ENCODE measurements at places on chromosomes 3 and 15.

GRCh38 chr15:33007303-33007855 lies 187.1 kb downstream of the FMN1 start:
- no peak for DNase-seq

DNA sequence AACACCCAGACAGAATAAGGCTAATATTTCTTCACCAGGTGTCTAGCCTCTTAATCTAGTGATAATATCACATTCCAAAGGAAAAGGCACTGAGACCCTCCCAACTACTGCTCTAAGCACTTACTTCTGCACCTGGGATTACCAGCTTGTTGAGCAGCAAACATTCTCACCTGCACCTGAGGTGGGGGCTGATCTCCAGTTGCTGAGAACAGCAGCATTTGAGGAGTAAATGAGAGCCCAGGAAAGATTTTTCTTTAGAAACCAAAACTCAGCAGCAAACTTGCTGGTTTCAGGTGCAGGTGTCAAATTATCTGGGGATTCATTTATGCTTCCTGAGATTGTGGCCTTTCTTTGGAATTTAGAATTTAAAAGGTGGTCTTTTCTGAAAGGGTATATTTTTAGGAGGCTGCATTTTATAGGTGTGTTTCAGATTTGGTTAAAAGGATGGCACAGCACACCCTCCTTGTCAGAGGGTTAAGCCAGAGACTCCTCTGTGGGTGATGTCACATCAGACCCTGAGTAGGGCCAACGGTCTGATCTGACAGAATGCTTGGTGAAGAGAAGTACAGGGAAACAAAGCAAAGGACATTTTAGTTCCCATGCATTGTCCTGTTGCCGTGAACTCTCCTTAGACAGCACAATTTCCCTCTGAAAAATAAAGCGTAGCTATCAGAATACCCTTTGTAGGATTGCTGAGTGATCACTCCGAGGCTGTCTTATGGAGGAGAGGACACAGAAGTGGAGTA lies 411.0 kb upstream of the ATP11B start:
- no peak for DNase-seq

GRCh38 chr3:171462224-171462623 lies 2.0 kb upstream of the TNIK start:
- DNase-seq, result peak; percentile 37

DNA sequence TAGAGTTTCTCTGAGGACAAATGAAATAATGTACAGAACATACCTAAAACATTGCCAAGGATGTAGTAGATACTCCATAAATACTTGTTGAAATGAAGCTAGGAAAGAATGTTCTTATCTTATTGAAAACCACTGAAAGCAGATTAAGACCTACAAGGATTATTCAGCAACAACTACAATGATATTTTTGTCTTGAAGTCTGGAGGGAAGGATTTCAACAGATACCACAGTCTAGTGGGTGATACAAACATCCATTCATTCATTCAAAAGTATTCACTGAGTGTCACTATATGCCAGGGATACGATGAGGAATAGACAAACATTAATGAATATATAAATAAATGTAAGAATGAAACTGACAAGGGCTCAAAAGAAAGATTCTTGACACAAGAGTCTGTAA lies 74.7 kb upstream of the THBS1 start:
- DNase-seq, result no peak

GRCh38 chr3:24263069-24263668 lies 231.5 kb downstream of the THRB start:
- peak; percentile 90 for DNase-seq

GRCh38 chr15:67161412-67161811 lies 93.0 kb downstream of the AAGAB start:
- no peak for DNase-seq

Measured in hematopoietic multipotent progenitor cell treated with erythropoietin and hydrocortisone succinate and interleukin-3 and kit ligand, for 6 days (in vitro differentiated cells).